GM23338 (cell line): ENCODE measurements at places on chromosomes 2 and 18.
A peak's percentile ranks its signal among the peaks of the same experiment; 100 is the strongest.

DNA sequence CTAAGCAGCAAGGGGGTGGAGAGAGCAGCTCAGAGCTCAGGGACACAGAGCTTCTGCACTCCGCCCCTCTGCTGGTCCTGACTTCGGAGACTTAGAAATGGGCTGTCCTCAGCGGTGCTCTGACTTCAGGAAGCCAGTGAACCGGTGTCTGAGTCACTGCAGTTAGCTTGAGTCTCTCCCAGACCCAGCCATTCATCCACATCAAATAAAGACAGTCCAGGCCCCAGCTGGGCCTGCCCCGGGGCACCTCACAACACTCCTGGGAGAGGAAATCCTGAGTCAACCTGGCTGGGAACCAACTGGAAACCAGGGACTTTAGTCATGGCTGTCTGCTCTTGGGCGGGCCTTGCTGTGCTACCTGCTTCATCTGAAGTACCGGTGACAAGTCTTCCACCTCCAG, 5.4 kb upstream of the ITGB6 start:
- DNase-seq = no peak

- DNase-seq = no peak
These were observed 204.7 kb upstream of the TANK start for GRCh38 chr2:160955578-160955977.

DNA sequence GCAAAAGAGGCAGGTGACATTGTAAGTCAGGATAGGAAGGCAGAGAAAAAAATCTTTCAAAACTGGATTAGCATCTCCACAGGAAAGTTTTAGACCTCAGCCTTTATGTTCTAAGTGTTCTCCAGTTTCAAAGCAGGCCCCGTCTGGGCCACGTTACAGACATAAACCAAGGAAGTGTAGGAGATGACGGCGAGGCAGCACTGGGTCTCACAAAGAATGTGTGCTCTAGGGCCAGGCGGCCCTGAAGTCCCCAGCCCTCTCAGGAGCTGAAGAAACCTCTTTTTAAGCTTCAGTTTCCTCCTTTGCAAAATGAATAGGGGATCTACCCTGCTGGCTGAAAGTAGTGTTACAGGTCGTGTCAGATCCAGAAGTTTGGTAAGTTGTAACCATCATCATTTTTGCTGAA, 81.7 kb downstream of the SPRED2 start:
- DNase-seq = peak; percentile 76

- DNase-seq = no peak
These were observed 118.2 kb downstream of the SPTBN1 start for GRCh38 chr2:54574107-54574859.

GRCh38 chr2:239233576-239233975, 167.2 kb downstream of the HDAC4 start:
- no peak for DNase-seq

- no peak for DNase-seq
These were observed 22.4 kb downstream of the RRM2 start for GRCh38 chr2:10144771-10145518.

- DNase-seq = peak; percentile 66
These were observed 47.0 kb upstream of the PTH2R start for GRCh38 chr2:208359632-208359986.

GRCh38 chr2:32474381-32474780, 117.6 kb downstream of the BIRC6 start:
- DNase-seq = no peak

- peak; percentile 76 for DNase-seq
These were observed 1.8 kb upstream of the NFATC1 start for GRCh38 chr18:79393635-79394533.

GRCh38 chr18:3453540-3454364, 3.8 kb downstream of the TGIF1 start:
- DNase-seq = peak; percentile 59

- no peak for DNase-seq
These were observed 638.2 kb downstream of the FBXO15 start for GRCh38 chr18:73509460-73509859.

DNA sequence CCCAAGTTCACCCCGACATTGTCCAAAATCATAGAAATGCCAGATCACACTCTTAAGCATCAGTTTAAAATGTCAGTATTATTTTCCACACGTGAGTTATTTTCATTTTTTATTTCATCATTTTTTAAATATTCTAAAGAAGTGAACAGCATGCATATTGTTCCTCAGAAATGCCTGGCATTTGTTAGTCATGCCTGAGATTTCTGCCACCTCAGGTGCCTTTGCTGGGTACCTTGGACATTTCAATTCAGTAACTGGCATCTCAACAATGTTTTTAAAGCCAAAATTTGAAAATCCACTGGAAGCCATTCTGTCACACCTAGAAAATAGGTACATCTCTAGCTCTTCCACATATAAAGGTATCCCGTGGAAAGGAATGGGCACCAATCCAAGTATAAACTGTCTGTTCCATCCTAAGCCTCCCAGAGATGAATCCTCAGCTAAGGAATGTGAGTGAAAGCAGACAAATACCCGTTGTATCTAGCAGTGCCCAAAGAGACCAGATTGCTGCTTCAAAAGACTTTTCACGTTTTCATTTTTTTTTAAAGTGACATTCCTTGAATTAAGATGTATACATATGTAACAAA, 159.8 kb downstream of the ZNF385B start:
- DNase-seq = no peak

DNA sequence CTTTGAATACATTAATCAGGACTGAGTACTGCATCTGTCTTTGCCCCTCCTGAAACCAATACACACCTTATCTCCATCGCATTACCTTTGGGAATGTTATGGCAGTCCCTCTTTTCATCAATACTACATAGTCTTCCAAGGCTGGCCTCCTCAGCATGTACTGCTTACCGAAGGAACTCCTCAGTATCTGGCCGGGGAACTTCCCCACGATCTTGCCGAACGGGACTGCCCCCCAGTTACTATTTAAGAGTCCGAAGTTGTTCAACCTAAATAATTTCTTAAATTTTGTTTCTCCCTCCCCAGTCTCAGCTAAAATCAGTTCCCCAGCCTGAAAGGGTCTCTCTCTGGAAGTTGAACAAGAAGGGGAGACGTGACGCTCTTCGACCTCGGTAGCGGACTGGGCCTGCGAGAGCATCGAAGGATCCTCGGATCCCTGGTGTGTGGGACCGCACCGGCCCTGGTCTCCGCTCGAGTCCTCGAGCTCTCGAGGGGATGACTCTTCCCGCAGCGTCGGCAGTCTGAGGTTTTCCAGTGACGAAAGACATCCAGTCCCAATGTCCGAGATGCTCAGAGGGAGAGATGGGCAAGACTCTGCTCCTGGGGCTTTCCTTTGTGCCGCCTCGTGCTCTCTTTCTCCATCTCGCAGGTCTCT, 489 bp downstream of the TRMT61B start:
- DNase-seq = peak; percentile 6

- DNase-seq = no peak
These were observed 341.0 kb downstream of the EIPR1 start for GRCh38 chr2:3036432-3037125.

GRCh38 chr2:70505613-70506391, 47.8 kb downstream of the TGFA start:
- DNase-seq = no peak

GRCh38 chr2:219219784-219220532, 1.2 kb upstream of the ABCB6 start:
- no peak for DNase-seq

DNA sequence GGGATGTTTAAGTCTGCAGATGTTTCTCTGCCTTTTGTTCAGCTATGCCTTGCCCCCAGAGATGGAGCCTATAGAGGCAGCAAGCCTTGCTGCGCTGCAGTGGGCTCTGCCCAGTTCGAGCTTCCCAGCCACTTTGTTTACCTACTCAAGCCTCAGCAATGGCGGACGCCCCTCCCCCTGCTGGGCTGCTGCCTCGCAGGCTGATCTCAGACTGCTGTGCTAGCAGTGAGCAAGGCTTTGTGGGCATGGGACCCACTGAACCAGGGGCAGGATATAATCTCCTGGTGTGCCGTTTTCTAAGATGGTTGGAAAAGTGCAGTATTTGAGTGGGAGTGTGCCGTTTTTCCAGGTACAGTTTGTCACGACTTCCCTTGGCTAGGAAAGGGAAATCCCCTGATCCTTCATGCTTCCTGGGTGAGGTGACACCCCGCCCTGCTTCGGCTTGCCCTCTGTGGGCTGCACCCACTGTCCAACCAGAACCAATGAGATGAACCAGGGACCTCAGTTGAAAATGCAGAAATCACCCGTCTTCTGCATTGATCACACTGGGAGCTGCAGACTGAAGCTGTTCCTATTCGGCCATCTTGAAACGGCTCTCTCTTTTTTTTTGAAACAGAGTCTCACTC, 27.6 kb upstream of the ADAM23 start:
- no peak for DNase-seq

DNA sequence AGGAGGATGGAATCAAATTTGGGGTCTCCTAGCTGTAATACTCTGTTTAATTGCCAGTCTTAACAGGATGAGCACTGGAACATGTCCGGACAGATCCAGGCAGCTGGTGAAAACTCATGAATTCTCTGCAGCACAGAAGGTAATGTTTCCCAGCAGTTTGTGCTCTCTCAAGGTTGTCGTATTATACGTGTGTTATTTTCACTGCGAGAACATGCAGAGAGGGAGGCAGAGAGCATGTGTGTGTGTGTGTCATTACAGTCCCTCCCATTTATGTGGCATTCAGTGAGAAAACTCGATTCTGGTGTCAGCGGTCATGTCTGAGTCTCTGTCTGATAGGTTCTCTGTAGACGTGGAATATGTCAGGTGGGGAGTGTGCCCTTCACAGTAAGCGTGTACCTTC, 150.2 kb upstream of the POU3F3 start:
- no peak for DNase-seq

DNA sequence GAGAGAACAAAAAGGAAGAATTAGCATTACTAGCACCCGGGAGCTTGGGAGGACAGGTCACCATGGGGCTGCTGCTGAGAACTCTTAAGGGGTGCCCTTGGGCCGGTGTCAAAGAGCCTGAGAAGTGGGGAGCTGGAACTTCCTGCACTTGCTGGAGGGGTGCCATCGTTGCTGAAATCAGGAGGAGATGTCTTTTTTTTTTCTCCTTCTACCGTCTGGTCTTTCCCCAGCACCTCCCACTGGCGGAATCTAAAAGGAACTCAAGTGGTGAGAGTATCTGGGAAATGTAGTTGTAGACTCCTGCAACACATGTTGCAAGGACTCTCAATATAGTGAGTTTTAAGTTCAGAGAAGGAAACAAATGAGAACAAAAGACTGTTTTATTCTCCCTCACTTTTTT, 6.1 kb upstream of the AMMECR1L start:
- DNase-seq = peak; percentile 63

- DNase-seq = peak; percentile 2
These were observed 104.5 kb downstream of the TDRD15 start for GRCh38 chr2:21228041-21228895.

- DNase-seq = no peak
These were observed 92.2 kb upstream of the PID1 start for GRCh38 chr2:229363185-229363814.

DNA sequence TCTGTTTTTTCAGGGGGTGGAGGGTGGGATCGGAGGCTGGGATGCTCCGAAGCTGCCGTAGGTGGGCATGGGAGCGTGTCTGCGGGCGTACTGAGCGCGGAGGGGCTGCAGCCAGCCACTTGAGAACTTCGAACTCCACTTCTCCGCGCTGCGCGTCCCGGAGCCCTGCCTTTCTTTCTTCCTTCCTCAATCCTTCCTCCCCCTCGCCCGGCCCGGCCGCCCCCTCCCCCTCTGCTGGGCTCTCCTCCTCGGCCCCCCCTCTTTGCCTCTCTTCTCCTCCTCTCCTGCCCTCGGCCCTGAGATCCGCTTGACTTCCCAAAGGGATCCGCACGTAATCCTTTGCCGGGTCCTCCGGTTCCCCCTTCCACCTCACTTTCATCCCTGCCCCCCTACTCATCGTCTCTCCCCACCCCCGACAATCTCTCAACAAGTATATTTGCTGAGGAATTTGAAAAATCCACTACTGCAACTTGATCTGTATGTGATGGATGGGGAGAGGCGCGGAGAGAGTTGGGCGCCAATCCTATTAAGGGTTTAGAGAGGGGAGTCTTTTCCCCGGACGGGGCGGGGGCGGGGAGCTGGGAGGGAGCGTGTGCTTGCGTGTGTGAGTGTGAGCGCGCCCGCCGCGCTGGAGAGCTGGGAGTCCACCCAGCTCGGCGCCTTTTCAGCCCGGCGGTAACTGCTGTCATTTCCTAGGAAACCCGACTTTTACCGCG, 1.1 kb downstream of the GLI2 start:
- peak; percentile 94 for DNase-seq

DNA sequence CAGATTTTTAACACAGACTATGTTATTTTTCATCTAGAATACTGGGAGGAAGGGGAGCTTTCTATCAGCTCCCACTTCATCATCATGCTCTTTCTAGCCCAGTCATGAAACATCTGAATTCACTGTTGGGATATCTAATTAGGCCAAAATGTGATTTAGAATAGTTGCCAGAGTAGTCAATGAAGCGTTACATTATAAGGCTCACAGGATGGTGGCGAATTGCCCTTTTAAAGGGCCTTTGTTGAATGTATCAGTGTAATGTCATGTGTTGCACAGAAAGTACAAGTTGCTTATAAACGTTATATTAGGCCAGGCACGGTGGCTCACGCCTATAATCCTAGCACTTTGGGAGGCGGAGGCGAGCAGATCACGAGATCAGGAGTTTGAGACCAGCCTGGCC, 45.6 kb downstream of the PDE1A start:
- no peak for DNase-seq

- no peak for DNase-seq
These were observed 61.3 kb downstream of the PKP4 start for GRCh38 chr2:158518084-158518483.

DNA sequence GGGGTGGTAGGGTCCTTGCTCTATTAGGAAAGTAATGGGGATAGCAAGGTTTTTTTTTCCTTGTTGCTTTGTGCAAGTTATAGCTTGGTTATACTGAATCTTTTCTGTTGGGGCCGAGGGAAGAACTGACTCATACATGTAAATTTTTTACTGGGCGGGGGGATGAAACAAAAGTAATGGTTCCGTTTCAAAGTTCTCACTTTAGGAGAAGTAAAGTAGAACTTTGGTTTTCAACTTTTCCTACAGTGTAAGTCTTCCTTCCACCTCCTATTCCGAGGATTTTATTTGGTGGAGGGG, 1.1 kb downstream of the AFTPH start:
- peak; percentile 24 for DNase-seq

GRCh38 chr2:223647258-223647952, 45.2 kb upstream of the SCG2 start:
- no peak for DNase-seq

DNA sequence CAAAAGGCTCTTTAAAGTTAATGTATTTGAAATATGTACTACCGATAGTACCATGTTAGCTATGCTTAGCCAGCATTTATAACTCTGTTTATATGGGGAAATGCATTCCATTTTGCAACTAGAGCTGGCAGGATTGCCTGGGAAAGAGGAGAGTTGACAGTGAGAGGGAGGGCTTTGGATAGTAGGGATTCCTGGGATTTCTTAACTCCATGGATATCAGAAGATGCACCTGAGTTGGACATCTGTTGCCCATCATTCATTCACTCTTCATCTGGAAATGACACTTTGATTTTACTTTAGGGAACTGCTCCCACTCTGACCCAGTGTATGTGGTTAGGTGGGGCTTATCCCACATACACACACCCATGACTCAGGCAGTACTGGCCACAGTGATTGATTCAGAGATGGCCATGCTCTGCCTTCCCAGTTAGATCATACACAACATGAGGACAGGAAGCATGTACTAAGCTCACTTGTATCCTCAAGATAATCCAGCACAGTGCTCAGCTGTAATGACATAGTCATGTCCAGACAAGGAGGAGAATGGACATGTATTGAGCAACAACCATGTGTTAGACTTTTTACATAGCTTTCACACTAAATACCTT, 248.8 kb downstream of the MREG start:
- no peak for DNase-seq

GRCh38 chr2:3585261-3586109, 9.4 kb upstream of the COLEC11 start:
- DNase-seq = no peak

GRCh38 chr18:3584897-3585460, 135.0 kb downstream of the TGIF1 start:
- peak; percentile 81 for DNase-seq
